Activated CD4-positive, alpha-beta T cell treated with anti-CD3 and anti-CD28 coated beads for 48 hours (primary cell): ENCODE measurements at places on chromosomes 3 and 15.

DNA sequence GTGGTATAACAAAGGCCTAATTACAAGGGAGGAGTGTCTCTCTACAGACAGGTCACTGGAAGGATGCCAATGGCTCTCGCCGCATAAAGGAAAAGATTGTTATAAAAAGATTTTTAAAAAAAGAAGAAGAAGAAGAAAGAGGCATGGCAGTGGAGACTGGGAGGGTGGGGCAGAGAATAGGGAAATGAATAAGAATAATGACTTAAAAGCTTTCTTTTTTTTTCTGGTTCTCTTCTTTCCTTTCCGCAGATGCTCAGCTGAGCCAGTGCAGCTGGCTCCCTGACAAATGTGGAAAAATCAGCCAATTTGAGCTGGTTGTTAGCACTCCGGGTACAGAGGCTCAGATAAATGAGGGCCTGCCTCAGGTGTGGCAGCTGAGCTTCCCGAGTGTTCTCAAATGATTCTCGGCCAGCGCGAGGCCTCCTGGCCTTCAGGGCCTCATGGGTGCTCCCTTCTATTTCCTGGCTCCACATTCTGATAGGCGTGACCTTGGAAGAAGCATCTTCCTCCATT, 234.1 kb downstream of the RORA start:
- no peak for DNase-seq

GRCh38 chr15:69359722-69360121, 54.4 kb upstream of the KIF23 start:
- DNase-seq: no peak

GRCh38 chr15:82184355-82184754, 78.2 kb downstream of the EFL1 start:
- no peak for DNase-seq

GRCh38 chr15:73048624-73049295, 3.5 kb upstream of the NEO1 start:
- no peak for DNase-seq

DNA sequence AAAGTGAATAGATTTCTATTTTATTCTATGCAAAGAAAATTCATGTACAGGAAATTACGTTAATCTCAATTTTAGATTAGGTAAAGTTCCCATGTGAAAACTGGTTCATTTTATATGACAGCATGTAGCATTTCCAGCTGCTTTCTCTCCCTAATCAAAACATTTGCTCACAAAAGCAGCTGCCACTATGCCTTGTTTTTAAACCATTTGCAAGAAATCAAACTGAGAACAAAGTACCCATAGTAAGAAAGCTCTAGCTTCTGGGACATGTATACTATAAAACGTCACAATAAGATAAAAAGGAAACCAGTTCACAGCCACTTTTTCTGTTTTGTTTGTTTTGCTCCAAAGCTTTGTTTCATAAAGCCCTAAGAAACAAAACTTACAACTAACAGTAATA, 5.0 kb upstream of the CRYBG3 start:
- no peak for DNase-seq
